Fibroblast of skin of scalp (primary cell): ENCODE measurements at places on chromosomes 7 and 10.

GRCh38 chr10:24428410-24428782 is 219.5 kb downstream of the KIAA1217 start:
- DNase-seq: peak; percentile 81

DNA sequence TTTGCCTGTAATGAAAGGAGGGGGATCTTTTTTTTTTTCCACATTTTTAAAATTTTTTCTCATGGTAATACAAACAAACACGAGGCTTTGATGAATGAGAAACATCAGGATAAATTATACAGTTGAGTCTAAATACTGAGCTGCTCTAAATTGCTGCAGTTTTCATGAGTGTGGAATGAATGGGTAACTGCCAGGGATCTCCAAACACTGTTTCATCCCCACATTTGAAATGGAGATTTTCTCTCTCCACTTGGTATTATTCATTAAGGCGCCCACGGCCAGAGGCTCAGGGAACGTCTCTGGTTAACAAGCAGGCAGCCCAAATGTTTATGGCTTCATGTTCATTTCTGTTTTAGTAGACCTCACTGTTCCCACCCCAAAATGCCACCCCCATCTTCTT is 717.1 kb downstream of the GRID1 start:
- peak; percentile 19 for DNase-seq

DNA sequence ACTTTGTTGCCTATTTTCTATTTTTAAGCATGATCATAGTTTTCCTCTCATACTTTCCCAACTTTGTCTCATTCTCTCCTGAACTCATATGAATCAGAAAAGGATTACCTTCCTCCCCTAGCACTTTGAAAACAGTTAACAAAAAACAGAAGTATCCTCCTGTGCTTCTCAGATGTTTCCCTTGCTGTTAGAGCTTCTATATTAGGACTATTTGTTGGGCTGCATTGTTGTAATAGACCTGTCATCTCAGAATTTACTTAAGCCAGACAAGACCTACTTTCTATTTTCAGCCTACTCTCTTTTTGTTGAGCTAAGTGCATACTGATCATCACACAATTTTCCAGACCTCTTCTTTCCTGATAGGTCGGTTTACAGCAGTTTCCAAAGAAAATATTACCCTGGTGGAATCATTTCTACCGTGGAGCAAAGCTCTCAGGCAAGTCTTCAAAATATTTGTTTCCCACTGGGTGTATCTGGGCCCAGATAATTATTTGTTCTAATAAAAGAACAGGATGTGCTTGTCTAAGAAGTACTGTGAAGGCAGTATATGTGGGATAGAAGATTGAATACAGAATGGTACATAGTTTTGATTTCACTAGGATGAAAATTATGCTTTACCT is 411.9 kb upstream of the KLF6 start:
- no peak for DNase-seq

- DNase-seq: no peak
Measured at GRCh38 chr10:118412932-118413331, 70.8 kb upstream of the FAM204A start.

- no peak for DNase-seq
Measured at GRCh38 chr10:52483587-52483986, 169.5 kb downstream of the DKK1 start.

- no peak for DNase-seq
Measured at GRCh38 chr10:37667736-37668135, 189.7 kb downstream of the ZNF248 start.
